Muscle of arm (tissue), 14 donors: ENCODE measurements at places on chromosomes 6 and 20. TPM values are rescaled to one million over a fixed set of nuclear protein-coding genes. Genes with fewer than 3 reads are reported as not detected.

RREB1 gene
- polyA plus RNA-seq = not detected

GRCh38 chr6:21111093-21111725 is 482.3 kb upstream of the SOX4 start:
- DNase-seq = no peak

DNA sequence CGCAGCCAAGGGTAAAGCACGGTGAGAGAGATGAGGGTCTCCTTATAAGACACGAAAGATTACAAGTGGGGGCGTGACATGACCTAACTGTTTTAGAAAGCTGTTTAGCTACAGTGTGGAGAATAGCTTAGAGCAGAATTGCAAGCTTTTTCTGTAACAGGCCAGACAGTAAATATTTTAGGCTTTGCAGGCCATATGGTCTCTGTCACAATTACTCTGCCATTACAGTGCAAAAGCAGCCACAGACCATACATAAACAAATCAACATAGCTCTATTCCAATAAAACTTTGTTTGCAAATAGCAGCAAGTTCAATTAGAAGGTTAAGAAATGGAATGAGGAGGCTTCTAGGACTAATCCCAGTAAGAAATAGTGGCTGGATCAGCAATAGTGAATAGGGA is 16.8 kb downstream of the PGM3 start:
- DNase-seq = no peak

SLC35F1 gene
- polyA plus RNA-seq = 6.0 TPM

DNA sequence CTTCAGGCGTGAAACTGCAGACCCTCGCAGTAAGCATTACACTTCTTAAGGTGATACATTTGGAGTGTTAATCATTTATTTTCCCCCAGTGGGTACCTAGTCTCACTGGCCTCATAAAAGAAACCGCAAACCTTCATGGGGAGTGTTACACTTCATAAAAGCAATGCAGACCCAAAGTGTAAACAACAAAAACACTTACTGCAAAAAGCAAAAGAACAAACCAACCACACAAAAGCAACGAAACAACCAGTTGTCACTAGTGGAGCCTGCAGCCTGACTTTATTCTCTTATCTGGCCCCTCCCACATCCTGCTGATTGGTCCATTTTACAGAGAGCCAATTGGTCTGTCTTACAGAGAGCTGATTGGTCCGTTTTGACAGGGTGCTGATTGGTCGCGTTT is 23.8 kb downstream of the LY86 start:
- no peak for DNase-seq

DNA sequence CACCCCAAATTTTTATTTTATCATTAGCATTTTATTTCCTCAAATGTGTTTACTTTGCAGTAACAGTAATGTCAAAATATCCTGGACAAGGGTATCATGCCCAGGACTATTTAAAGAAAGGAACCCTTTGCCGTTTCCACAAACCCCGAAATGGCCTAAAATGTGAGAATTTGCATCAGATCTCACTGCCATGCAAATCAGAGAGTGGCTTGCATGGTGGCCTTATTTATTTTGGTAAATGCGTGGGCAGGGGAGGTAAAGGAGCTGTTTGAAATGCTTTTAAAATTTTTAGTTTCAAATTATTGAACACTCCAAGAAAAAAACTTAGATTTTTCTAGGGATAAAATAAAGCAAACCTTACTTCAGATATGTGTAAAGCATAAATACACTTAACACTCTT is 43.8 kb downstream of the ADAT2 start:
- no peak for DNase-seq

BMP7 gene
- 12.7 TPM for polyA plus RNA-seq

ZBTB46 gene
- polyA plus RNA-seq = 13.1 TPM

SRSF3 gene
- 236 TPM for polyA plus RNA-seq

GRCh38 chr6:169174516-169175359 is 78.9 kb downstream of the THBS2 start:
- DNase-seq = no peak

EFCAB8 gene
- not detected for polyA plus RNA-seq

GRCh38 chr6:16651871-16652270 is 109.4 kb downstream of the ATXN1 start:
- no peak for DNase-seq

- DNase-seq = no peak
These were observed 220.7 kb downstream of the PHF3 start for GRCh38 chr6:63856271-63856670.

BPIFB4 gene
- not detected for polyA plus RNA-seq

SIRPB2 gene
- polyA plus RNA-seq = 2.1 TPM

FRK gene
- 0.42 TPM for polyA plus RNA-seq

DNA sequence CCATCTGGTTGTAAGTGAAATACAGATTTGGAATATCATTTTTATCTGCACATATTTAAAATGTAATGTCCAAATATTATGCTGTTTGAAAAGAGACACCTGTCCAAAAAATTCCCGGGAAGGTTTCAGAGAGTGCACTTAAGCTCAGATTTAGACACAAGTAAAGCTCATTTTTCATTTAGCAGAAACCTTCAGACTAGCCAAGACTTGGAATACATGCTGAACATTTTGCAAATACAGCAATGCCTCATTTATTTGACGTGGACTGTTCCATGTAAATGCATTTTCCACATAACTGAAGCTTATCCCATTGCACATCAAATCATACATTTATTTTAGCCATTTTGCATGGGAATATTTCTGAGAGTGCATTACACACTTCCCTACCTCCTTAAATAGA is 280.7 kb downstream of the ZNF217 start:
- DNase-seq = peak; percentile 45

GCM1 gene
- polyA plus RNA-seq = not detected

DNA sequence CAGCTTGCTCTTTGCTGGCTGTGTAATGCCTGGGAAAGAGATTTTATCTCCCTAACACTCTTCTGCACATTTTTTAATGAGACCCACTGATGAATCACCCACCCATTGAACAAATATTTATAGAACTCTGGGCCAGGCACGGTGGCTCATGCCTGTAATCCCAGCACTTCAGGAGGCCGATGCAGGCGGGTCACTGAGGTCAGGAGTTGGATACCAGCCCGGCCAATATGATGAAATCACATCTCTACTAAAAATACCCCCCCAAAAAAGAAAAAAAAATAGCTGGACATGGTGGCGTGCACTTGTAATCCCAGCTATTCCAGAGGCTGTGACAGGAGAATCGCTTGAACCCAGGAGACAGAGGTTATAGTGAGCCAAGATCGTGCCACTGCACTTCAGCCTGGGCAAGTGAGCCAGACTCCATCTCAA is 82.1 kb upstream of the SIRPA start:
- DNase-seq = no peak

GRCh38 chr6:138863321-138863720 is 67.4 kb downstream of the ECT2L start:
- no peak for DNase-seq

SRPK1 gene
- polyA plus RNA-seq = 21.9 TPM

DNA sequence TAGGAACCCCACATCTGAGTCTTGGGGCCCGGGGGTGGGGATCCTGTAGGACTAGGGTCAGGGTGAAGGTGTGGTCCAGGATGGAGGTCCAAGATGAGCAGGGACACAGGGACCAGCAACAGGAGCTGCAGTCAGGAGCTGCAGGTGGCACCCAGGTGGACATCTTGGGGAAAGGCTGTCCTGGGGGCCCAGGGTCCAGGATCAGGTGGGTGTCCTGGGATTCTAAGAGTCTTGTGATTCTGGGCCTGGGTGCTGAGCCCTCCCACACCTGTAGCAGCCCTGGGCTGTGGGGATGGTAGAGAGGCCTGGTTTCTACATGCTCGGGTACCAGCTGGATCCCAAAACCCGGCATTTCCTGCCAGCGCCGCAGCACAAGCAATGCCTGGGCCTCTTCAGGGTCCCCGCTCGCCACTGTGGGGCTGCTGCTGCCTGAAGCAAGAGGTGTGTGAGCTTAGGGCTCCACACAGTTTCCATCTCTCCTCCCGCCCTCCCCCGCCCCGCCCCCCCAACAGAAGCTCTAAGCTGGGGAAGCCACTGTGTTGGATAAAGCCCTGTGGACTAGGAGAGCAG is 20.7 kb downstream of the ERGIC3 start:
- DNase-seq = no peak

HLA-DRB1 gene
- 14.1 TPM for polyA plus RNA-seq

DNA sequence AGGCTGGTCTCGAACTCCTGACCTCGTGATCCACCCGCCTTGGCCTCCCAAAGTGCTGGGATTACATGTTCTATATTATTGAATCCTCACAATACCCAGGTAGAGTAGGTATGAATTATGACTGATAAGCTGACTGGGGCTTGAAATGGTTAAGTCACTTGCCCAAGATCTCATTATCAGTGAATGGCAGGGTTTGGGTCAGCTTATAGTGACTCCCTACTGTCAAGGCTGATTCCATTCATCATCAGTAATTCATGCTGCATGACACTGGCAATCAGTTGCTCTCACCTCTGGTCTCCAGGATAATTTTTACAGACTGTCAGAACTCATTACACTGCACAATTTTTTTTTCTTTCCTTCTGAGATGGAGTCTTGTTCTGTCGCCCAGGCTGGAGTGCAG is 127.6 kb downstream of the KIF13A start:
- no peak for DNase-seq

- no peak for DNase-seq
These were observed 1.5 kb downstream of the ANKS1A start for GRCh38 chr6:34890533-34890925.

DNA sequence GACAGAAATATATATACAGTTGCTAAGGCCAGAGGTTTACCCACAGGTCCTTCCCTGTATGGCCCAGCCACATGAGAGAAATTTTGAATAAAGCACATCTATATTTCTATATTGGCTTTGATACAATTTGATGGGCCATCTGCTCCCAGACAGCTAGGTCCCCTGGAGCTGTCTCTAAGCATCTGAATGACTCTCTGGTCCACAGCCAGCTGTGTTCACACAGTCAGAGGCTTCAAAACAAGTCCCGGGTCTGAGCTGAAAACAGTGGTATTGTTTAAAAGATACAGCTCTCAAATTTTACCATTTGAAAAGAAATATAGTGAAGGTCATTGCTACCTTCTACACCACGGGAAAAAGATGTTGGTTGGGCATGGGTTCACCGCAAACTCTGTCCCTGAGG is 161.1 kb downstream of the SLC35B3 start:
- no peak for DNase-seq

TBXT gene
- not detected for polyA plus RNA-seq

GRCh38 chr6:87858440-87858839 is 156.4 kb upstream of the AKIRIN2 start:
- DNase-seq = no peak

DNA sequence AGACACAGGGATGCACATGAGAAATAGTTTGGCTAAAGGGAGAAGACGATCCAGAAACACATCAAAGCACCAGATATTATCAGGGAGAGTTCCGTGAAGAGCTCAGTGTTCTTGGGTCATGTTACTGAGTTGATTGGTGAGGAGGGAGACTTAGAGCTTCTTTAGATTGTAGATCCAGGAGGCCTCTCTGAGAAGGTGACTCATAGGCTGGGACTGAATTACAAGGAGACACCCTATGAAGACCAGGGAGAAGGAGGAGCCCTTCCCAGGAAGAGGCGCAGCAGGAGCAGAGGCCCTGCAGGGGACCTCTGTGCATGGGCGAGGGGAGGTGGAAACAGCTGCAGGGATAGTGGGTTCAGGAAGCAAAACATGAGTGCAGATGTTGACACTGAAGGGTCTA is 196.5 kb downstream of the SLC24A3 start:
- no peak for DNase-seq

GRCh38 chr6:36979347-36979742 is 6.7 kb downstream of the MTCH1 start:
- peak; percentile 71 for DNase-seq

GPR6 gene
- not detected for polyA plus RNA-seq

- no peak for DNase-seq
These were observed 60.6 kb downstream of the ANKS1A start for GRCh38 chr6:34949636-34950035.

DNA sequence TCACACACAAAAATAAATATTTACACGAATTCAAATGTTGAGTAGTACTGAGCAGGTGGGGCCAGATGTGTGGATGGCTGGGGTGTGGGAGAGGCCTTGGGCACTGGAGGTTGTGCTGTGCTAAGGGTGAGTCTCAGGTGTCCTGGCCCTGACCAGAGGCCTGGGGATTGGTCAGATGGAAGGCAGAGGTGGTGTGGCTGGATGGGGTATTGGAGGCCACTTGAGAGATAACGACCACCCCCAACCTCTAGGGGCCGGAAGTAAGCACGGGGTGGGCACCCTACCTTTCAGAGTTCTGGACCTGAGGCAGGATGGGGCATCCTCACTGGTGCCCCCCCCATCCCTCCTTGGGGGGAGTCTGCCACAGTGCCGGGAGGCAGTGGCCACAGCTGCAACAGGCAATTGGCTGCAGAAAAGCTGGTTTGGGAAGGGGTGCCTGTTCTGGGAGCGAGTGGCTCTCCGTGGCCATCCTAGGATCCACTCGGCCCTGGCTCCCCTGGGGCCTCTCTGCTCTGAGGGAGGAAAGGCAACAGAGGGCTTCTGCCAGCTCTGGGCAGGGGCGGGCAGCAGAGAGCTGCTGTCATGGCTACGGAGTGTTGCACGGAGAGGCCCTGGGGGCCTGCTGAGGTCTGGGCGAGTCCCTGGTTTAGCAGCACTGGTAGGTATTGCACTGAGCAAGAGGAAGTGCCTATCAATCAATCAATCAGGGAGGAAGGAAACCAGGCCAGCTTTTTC is 87.6 kb downstream of the ASXL1 start:
- no peak for DNase-seq

DNA sequence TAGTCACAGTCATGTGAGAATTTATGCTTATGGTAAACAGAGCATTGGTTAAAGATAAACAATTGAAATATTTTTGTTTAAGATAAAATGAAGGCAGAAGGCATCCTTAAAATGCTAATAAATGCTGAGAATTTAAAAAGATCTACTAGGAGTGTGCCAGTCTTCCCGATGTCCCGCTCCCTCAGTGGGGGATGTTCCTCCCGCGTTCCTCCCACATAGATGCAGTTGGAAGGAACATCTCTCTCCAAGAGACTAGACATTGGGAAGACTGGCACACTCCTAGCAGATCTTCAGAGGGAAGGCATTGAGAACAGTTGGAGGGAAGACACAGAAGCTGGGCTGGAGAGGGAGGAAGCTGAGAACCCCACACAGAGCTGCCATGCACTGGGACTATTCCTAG is 203.3 kb downstream of the EDN1 start:
- DNase-seq = no peak

DNA sequence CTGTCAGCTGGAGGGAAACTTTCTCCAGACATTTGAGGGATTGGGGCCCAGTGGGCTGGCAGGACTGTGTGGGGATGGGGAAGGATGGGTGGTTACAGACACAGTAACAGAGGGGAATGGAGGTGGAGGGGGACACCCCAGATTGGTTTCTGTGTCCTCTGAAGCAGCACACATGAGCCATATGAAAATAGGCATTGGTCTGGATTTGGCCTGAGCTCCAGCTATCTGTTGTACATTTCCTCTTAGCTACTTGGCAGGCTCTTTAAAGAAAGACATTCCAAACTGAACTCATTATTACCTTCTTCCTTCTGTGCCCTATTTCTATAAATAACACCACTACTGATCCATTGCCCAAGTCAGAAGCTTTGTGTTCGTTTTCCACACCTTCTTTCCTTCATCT is 72.0 kb upstream of the PRL start:
- DNase-seq = no peak
